Daoy (cell line): ENCODE measurements at places on chromosomes 4 and X.
A peak's percentile ranks its signal among the peaks of the same experiment; 100 is the strongest.

DNA sequence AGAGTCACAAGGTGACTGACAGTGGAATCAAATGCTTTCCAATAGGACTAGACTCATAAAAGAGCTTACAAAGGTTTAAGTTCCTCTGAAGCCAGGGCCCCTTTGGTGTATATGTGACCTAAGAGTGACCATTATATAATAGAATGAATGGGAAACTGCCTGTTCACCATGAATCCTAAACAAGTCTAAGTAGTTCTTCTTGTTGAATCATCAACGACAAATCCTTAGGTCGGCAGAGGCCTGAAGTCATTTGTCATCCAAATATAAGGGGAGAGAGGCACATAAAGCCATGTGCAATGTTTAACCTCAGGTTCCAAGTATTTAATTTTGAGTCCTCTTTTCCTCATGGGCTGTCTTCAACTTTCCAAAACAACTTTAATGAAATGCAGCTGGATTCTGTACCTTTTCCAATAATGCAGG is 122.4 kb downstream of the RASL11B start:
- DNase-seq: no peak

DNA sequence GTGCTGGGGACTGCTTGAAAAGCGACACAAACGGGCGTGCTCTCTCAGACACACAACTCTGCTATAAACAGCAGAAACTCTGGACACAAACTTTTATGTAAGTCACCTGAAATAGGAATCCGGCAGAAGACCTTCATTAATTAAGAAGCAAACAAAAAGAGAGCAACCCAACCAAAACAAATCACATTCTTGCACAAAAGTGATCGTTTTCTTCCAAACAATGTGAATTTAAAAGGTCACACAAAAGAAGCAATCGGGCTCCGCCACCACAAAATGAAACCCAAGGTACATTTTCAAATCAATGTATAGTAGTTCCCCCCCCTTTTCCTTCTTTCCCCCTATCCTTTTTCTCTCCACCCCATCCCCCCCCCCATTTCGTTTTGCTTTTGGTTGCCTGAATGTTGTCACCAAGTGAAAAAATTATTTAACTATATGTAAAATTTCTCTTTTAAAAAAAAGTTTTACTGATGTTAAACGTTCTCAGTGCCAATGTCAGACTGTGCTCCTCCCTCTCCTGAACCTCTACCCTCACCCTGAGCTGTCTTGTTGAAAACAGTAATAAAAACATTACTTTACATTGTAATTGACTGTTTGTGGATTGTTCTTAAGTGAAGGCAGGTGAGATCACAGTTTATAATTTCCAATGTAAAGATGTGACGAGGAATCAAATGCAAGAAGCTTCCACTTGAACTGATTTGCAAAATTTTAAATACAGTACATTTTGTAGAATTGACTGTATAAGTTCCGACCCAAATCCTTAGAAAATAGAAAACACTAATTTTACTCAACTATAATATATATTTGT is 2.4 kb downstream of the MAB21L2 start:
- DNase-seq: no peak

DNA sequence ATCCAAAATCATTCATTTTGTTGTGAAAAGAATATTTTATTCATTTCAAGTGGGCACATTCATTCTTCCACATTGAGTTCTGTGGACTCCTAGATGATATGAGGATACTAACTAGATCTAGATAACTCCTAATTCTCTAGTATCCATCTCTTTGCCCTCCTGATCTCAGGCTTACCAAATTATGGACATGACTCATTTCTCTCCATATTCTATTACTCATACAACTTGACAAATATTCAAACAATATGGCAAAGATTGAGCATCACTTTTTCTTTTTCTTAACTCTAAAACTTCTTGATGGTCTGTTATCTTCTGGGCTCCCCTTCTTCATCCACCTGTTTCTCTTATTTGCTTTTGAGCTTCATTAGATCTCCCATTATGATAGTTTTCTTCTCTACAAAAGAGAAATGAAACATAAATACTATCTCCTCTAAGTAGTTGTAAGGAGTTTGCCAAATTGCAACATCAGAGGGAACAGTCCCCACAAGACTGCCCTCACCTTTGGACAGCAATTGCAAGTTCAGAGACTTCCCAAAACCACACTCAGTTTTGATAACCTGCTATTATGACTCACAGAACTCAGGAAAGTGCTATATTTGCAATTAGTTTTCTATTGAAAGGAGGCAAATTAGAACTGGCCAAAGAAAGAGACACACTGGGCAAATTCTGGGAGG is 422.9 kb downstream of the SPRY1 start:
- DNase-seq: no peak

DNA sequence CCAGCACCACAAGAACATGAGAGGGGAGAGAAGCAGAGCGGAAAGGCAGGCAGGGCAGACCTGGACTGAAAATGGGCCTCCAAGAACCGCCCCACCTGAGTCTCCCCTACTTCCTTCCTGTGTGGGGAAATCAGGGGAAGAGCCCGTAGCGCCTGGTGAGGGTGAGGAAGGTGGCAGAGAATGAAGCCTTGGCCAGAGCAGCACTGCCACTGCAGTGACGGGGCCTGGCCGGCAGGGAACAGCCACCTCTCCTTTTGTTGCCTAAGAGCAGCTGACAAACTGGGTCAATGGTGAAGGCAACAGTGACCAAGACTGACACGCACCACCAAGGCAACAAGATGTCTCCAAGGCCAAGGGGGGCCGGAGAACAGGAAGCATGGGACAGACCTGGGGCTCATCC is 58.4 kb upstream of the CBR4 start:
- DNase-seq: no peak

- DNase-seq: no peak
These were observed 10.1 kb downstream of the GK start for GRCh38 chrX:30663322-30663721.

DNA sequence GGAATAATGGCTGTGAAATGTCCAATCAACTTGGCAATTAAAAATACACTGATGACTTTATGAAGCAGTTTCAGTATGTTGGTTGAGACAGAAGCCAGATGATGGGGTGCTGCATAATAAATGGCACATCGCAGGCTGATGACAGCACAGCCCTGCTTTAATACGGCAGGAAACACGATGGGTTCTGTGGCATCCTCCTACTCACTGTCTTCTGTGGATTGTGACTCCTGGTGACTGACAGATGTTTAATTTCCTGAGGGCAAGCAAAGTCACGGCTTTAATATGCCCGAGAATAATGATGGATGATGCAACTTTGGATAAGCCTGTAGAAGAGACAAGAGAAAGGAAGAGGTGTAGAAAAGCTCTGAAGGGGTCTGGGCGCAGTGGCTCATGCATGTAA is 295.4 kb downstream of the TRIML1 start:
- DNase-seq: no peak

GRCh38 chr4:85491527-85491926 is 16.6 kb downstream of the ARHGAP24 start:
- no peak for DNase-seq

DNA sequence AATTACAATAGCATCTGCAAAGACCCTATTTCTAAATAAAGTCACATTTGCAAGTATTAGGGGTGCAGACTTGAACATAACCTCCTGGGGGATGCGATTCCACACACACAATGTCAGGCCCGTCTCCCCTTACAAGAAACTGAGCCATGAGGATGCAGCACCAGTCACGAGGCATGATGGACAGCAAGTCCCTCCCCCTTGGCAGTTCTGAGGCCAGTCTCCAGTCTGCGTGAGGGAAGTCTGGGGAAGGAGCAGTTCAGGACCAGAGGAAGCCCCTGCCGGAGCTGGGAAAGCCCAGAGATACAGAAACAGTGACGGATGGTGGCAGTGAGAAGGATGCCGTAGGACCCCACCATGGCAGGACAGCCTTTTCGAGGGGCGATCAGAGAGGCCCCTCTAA is 9.4 kb downstream of the FAM53A start:
- no peak for DNase-seq

DNA sequence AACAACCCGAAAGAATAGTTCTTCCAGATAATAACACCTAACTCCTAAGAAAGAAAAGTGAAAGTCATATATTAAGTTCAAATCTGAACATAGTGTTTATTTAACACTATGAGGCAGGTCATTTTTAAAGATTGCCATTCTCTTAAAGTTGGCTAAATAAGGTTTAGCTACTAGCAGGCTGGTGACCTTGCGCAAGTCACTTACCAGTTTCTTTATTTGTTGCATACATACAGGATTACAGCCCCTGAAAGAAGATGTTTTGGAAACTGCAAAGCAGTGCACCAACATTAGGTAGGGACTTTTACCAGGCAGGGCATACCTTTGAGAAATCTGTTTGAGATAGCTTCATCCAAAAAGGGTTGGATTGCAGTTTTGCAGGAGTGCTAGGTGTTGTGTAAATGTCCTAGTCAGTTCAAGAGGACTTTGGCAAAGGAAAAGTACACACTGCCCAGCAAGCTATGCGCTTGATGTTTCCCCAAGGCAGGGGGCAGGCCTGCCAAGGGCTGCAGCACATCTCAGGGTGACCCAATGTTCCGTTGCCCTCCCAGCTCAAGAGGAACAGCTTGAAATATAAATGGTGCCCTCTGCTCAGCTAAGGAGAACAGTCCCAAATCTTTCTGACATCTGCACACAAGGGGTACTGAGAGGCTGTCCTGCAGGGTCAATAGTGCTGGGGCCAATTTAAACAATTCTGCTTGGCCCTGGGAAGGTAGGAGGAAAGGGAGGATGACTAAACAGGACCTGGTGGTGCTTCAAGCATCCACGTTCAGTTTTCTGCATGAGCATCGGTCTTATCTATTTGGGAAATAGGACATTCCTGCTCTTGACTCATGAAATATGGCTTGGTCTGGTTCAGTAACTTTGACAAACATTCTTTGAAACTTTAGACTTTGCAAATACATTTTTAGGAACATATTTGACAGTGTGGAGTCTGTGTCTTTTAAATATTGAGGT is 130.8 kb downstream of the COL4A6 start:
- no peak for DNase-seq

DNA sequence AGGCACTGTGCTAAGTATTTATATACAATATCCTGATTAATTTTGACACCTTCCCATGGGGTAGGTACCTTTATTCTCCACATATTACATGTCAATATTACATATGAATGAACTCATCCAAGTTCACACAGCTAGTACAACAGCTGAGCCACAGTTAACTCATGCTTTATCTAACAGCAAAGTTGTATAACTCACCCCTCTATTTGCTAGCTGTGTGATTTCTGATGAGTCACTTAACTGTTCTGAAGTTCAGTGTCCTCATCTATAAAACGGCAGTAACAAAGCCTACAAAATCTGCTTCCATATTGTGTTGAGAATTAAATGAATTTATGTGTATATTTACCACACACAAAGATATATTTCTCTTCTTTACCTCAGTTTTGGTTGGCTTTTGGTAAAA is 48.2 kb upstream of the KDR start:
- DNase-seq: peak; percentile 27

- no peak for DNase-seq
These were observed 279.0 kb downstream of the HS3ST1 start for GRCh38 chr4:11149612-11150259.

DNA sequence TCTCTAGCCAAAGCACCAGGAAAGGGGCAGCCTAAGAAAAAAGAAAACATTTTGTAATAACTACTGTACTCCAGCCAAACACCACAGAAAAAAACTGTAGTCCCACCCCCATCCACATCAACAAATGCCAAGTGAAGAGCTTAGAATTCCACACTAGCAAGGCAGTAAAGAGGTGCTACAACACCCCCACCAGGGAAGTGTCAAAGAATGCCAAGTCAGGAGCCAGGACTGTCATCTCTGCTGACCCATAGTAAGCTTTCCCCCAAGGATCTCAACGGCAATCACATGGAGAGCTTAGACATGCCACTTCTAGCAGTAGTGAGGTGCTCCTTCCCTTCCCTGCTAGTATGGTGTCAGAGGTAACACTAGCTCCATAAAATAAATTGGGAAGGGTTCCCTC is 34.4 kb upstream of the CCDC160 start:
- no peak for DNase-seq

- DNase-seq: no peak
These were observed 210.7 kb downstream of the PPP3CA start for GRCh38 chr4:101136373-101137370.

- peak; percentile 24 for DNase-seq
These were observed 164.9 kb downstream of the DCTD start for GRCh38 chr4:182752158-182752910.

GRCh38 chr4:120198411-120198810 is 131.8 kb upstream of the MAD2L1 start:
- DNase-seq: no peak

DNA sequence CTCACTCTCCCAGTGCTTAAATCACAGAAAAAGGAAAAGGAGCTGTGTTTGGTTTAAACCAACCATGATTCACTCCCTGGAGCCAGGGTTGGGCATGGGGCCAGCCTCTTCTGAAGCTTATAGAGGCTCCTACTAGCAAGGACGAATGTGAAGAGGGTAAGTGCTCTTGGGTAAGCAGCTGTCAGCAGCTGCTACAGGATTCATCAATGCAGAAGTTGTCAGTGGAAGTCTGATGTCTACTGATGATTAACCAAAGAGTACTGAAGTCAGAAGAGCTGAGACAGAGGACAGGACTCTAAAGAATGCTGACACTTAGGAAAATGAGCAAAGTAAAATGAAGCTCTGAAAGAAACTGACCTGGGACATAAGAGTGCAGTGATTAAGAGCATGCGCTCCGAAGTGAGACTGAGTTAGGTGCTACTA is 32.7 kb upstream of the JADE1 start:
- DNase-seq: peak; percentile 73
